Hippocampal formation (tissue), 2 donors: ENCODE measurements at places on chromosomes 16 and 17.
A peak's percentile ranks its signal among the peaks of the same experiment; 100 is the strongest.

DNA sequence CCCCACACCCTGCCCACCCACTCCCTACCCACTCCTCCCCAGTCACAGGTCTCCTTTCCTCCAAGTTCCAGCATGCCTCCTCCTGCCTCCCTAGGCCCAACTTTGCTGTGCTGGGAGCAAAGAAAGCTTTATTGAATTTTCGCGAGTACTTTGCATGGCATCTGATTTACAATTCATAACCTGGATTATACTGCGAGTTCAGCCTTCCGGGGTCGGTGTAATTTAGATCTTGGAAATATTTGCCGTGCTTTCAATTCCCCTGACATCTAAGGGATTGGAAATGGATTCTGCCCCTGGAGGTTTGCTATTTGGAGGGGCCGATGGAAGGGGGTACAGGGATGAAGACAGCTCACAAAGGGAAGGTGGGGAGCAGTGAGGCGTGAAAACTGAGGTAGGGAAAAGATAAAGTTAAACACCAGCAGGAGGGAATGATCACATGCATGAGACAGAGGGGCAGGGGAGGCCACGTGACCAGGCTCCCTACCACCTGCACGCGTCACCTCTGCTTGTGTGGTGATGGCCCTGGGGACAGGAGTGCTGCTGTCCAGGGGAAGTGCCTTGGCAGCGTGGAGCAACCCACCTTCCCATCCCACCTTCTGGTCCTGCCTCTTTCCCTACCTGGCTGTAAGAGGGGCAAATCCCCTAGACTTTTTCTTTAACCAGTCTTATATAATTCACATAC, 132.3 kb upstream of the RPL38 start:
- no peak for DNase-seq

GRCh38 chr16:28925386-28926228, 569 bp upstream of the RABEP2 start:
- no peak for DNase-seq

DNA sequence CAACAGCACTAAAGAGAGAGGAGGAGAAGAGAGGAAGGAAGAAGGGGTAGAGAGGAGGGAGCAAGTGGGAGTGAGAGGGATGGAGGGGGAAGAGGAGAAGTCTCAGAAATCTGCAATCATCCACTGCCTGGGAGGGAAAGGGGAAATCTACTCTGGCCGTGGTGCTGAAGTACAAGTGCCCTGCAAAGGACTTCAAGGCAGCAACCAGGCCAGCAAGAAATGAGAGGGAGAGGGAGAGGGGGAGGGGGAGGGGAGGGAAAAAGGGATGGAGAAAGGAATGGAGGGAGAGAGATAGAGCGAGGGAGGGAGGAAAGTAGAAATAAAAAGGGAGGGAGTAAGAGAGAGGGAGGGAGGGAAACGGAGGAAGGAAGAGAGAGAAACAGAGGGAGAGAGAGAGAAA, 130.8 kb upstream of the EEF2KMT start:
- no peak for DNase-seq

GRCh38 chr17:60745544-60745943, 67.9 kb downstream of the BCAS3 start:
- peak; percentile 79 for DNase-seq

- no peak for DNase-seq
Observed at GRCh38 chr16:8961811-8962390, 1.8 kb downstream of the USP7 start.

DNA sequence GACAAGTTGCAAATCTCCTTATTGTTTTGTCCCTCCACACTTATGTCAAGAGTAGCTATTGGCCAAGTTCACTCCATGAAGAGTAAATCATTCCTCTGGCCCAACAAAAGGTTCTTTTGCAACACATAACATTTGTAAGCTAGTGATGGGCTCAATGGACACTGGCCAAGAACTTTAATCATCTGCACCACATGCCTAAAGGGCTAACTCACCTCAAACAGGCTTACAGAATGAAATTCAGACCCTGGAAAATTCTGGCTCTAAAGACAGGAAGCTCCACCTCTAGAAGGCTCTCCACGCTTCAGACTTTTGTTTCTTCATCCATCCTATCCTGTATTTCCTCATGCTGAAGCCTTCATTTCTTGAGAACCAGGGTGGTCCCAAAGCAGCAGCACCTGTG, 10.9 kb upstream of the ANKFN1 start:
- no peak for DNase-seq

GRCh38 chr16:77882358-77882757, 94.0 kb downstream of the VAT1L start:
- no peak for DNase-seq

DNA sequence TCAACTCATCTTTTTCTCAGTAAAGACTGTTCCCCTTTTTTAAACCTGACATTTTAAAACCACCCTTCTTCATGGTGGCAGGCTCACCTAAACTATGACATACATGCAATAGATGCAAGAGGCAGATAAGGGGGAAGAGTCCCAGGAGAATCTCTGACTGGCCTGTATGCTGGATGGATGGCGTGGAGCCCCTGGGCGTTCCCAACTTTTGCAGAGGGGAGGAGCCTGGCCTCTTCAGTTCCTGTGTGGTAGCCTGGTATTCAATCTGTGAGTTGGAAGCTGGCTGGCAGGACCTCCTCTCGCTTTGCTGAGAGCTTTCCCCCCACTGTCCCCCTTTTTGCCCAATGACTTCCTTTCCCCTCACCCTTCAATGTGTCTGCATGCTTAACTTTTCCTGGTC, 217.6 kb upstream of the CA10 start:
- DNase-seq, result no peak

DNA sequence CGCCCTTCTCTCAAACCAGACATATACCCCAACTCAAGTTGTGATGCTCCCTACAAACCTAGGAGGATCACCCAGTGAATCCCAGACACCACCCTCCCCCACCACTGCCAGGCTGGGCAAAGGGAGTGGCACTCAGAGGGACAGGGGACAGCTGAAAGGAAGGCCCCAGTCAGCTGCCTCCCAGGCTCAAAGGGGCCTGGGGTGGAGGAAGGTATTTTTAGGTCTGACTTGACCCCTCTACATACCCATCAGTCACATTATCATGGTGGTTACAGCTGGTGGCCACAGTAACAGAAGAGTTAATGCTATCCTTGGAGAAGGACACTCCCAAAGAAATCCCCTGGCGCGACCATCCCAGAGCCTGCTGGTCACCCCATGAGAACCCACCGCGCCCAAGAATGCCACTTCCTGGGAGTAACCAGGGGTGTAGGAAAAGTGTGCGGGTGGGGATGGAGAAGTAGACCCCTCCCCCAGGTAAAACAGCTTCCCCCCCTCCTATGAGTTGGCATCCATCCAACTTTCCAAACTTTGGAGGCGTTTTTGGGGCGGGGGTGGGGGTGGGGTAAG, 1.1 kb downstream of the CACNB1 start:
- DNase-seq, result no peak
